ENCODE measurements at places on chromosomes 11 and 22.

GRCh38 chr11:76265771-76266241 lies 59.5 kb upstream of the WNT11 start:
- DNase-seq = no peak

DNA sequence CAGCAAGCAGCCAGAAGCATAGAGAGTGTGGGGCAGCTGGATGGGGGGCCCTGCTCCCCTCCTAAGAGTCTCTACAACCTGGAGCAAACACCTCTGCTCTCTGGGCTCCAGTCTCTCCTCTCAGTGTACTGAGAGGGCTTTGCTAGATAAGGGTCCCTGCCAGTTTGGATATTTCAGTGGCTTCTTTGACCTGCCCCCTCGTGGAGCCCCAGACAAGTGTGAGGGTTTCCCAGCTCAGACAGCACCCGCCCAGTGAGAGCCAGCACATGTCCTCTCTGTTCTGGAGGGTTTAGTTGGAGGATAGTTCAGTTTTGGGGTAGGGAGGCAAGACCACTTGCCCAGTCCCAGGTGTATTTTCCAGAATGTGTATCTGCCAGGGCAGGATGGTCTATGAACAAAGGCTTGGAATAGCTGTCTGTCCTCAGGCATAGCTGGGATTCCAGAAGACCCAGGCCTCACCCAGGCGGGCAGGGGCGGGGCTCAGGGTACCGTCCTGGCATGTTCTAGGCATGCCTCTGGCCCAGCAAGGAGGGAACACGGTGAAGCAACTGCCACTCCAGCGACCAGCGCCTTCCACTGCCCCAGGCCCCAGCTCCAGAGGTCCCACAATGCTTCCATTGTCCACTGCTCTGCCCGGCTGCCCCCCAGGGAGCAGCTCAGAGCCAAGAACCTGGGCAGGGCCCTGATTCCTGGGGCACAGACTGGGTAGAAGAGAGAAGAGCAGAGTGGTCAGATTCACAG lies 7.5 kb upstream of the MICALL1 start:
- DNase-seq = no peak

- no peak for DNase-seq
Observed at GRCh38 chr22:35761037-35761436, 43.4 kb downstream of the APOL5 start.

GRCh38 chr11:2166091-2166851 lies 5.3 kb upstream of the INS start:
- no peak for DNase-seq

DNA sequence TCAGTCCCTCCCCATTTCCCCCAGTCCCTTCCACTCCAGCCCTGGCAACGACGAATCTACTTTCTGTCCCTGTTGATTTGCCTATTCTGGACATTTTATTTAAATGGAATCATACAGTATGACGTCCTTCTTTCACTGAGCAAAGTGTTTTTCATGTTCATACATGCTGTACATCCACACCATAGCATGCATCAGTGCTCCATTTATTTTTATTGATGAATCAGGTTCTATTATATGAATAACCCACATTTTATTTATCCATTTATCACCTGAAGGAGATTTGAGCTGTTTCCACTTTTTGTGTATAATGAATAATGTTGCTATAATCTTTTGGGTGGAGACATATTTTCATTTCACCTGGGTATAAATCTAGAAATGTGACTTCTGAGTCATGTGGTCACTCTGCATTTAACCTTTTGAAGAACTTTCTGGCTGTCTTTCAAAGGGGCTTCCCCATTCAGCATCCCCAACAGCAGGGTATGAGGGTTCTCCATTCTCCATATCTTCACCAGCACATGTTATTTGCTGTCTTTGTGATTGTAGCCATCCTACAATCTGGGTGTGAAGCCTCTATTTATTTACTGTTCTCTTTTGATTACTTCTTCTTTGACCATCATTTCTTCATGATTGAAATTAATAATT lies 531.7 kb downstream of the ETS1 start:
- DNase-seq = no peak

DNA sequence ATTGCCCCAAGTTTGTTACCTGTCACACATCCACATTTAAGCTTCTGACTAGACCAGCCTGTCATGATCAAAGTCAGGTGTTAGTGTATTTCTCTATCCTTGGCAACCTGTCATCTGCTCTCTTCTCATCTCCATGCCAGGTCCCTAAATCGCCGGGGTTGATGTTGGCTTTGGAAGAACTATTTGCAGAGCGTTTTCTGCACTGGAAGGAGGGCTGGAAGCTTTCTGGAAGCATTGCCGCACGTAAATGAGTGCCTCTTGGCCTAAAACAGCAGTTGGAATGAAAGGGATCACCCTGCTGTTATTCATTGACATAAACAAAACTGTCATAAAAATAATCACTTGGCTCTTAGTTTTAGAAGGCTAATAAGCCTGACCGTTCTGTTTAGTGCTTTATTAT lies 1.4 kb downstream of the TTC12 start:
- no peak for DNase-seq

GRCh38 chr11:60840470-60841430 lies 1.2 kb upstream of the CCDC86 start:
- peak; percentile 88 for DNase-seq

GRCh38 chr11:134157451-134157850 lies 66.3 kb downstream of the NCAPD3 start:
- no peak for DNase-seq

- DNase-seq = no peak
Observed at GRCh38 chr11:1858154-1858553, 5.3 kb downstream of the LSP1 start.

DNA sequence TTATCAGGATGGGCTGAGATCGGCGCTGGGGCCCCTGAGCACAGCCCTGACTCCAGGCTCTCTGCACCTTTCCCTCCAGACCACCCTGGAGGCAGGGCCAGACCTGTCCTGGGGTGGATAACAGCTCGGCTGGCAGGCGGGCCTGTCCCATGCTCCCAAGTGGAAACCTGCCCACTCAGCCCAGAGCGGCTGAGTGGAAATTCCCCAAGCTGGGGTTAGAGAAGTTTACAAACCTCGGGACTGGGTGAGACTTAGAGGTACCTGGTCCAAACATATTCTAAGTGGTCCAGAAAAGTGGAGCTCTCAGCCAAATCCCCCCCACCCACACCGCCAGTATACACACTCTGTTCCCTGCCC lies 4.8 kb upstream of the FXYD2 start:
- no peak for DNase-seq

DNA sequence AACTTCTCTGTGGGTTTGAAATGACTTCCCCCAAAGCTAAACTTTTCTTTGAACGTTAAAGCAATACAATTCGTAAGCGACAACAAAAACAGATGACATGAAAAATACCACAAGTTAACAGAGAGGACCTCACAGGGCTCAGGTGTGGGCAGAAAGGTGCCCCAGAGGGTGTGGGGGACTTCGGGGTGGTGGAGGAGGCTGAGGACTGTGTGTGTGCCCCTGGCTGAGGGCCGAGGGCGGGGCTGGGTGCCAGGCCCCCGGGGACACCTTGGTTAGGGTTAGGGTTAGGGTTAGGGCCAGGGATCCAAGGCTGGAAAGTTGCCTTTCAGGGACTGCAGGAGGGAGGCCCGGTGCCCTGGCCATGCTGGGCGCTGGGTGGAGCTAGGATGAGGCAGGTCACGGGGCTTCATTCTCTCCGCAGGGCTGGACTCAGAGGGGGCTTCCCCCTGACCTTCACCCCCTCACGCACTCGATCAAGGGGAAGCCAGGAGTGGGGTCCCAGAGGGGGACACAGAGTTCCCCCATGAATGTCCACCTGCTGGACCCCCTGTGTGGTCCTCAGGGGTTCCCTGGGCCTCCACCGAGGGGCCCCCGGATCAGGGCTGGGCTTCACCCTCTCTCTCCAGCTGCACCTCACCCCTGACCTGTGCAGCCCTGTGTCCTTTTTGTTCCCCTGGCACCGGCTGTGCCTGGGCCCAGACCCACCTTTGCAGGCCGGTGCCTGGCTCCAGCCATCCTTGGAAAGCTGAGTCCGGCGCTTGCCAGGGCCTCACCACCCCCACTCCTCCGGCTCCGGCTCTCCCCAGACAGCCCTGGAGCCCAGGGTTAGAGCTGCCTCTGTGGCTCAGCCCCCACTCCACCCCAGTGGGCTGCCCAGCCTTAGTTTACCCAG lies 7.0 kb downstream of the TNNI2 start:
- DNase-seq = no peak

- no peak for DNase-seq
Observed at GRCh38 chr11:29435421-29435820, 581.4 kb downstream of the KCNA4 start.

DNA sequence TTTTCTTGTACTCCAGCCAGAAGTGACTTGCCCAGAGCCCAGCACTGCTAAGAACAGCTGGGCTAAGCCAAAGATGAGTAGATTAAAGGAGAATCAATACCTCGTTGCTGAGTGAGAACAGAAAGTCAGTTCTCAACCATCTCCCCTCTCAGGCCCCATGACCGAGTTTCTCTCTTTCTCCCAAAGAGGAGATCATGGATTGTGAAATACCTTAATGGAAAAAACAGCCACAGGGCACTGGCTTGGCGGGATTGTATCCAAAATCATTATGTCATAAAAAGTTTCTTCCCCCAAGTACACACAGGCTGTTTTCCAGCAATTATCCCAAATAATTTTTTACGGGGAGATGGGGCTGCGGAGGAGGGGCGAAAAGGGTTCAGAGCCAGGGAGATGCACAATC lies 111.8 kb upstream of the TMEM45B start:
- DNase-seq = no peak

DNA sequence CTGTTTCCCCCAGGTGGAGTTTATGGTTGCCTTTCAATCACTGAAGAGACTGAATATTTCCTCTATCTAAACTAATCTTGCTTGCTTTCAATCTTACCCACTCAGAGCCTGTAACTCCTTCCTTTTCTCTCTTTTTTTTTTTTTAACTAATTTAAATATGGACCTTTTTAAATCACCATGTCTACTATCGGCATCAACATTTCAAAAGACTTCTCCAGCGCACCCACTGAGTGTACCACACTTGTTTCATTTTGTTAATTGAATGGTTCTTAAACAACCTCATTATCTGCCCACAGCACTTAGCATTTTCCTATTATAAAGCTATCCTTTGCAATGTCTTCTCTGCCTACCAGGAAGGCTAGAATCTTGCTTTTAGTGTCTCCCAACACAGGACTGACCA lies 1212.5 kb downstream of the LRRC4C start:
- no peak for DNase-seq

GRCh38 chr11:120996973-120997372 lies 26.9 kb upstream of the TBCEL start:
- DNase-seq = no peak

DNA sequence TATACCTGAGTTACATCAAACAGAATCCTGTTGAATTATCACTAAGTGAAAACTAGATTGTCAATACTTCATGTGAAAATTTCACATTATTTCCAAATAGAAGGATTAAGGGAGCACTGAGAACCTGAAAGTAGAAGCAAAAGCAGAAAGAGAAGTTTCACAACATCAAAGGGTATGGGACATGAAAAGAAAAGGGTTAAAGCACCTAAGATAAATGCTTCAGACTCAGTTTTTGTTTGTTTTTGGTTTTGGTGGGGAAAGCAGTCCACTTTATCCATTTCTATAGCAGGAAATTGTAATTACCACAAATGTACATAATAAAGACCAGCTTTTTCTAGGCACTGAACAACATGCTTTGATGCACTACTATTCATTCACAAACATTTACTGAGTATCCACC lies 1069.7 kb upstream of the CCDC90B start:
- no peak for DNase-seq

DNA sequence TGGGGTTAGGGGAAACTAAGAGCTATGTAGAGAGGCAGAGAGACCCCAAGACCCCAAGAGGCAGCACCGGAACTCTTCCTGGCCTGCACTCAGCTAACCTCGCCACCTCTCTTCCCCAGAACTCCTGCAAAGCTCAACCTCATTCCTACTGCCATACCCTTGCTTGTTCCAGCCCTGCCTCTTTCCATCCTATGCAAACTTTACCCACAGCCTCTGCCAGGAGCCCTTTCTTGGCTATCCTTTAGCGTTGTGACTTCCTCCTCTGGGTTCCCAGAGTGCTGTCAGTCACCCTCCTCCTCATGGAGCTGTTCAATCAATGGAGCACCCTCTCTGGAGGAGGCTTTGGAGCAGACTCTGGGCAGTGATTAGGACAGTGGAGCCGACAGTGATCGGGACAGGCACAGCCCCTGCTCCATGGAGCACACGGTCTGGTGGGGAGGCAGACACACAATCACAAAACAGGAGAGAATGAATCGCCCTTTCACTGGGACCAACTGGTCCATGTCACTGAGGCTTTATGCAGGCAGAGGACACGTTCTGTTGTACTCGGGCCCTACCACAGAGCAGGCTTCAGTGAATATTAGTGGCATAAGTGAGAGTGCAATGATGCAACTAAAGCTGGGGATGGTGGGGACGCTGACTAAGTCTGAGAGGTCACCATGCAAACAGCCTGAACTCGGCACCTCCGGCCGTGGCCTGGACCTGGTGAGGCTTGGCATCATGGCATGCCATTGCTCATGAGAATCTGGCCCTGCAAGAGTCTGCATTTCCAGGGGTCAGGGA lies 24.6 kb upstream of the P2RY2 start:
- DNase-seq = no peak

DNA sequence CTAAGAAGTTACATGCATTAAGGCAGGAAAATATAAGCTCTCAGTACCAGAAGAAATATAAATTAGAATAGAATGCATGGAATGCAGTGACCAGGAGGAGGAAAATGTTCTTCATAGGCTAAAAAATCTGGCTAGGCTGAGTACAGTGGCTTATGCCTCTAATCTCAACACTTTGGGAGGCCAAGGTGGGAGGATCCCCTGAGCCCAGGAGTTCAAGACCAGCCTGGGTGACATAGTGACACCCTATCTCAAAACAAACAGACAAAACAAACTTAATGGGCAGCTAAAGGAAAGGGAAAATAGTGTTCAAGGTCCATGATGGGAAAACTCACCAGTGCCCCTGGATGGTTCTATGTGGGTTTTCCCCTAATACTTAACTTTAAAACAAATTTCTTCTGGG lies 78.3 kb upstream of the RASSF10 start:
- no peak for DNase-seq

DNA sequence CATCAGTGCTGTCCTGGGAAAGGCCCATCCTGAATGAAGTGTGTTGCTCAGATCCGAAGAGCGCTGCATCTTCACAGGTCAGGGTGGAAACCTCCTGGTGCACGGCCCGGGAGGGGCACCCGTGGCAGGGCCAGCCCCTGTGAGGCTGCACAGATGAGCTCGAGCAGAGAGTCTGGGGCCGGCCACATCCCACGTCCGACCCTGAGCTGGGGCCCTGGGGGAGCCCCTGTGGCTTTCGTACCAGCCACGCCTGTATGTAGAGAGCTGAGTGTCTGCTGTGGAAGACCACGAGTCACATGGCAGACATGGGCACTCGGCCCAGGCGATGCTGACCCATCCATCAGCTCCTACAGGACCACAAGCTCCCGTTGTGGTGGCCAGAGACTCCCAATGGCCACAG lies 24.9 kb upstream of the SEPTIN5 start:
- no peak for DNase-seq

DNA sequence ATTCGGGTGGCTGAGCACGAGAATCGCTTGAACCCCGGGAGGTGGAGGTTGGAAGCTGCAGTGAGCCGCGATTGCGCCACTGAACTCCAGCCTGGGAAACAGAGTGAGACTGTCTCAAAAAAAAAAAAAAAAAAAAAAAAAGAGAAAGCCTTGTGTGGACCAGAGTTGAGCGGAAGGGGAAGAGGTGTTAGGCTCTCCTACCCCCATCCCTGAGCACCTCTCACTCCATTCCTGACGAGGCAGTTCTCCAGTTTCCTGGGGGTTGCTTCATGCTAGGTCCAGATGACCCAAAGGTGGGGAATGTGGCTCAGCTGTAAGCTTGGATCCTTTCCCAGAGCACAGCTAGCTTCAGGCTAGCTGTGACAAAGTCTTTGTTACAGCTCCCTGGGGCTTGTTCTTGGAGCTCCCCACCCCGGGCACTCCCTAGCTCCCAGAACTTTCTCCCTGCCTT lies 8.8 kb upstream of the DNAL4 start:
- peak; percentile 85 for DNase-seq
